Mammary epithelial cell (primary cell): ENCODE measurements at places on chromosomes 13 and 19. TPM values are rescaled to one million over a fixed set of nuclear protein-coding genes. Genes with fewer than 3 reads are reported as not detected.

GRCh38 chr19:55405638-55406037 is 1.9 kb downstream of the UBE2S start:
- DNase-seq = no peak

GRCh38 chr13:53050151-53050550 is 21.5 kb downstream of the OLFM4 start:
- no peak for DNase-seq

- peak; percentile 88 for DNase-seq
Observed at GRCh38 chr13:79485014-79485811, 4.3 kb downstream of the NDFIP2 start.

GRCh38 chr19:15101479-15102082 is 5.6 kb upstream of the SYDE1 start:
- peak; percentile 26 for DNase-seq

DNA sequence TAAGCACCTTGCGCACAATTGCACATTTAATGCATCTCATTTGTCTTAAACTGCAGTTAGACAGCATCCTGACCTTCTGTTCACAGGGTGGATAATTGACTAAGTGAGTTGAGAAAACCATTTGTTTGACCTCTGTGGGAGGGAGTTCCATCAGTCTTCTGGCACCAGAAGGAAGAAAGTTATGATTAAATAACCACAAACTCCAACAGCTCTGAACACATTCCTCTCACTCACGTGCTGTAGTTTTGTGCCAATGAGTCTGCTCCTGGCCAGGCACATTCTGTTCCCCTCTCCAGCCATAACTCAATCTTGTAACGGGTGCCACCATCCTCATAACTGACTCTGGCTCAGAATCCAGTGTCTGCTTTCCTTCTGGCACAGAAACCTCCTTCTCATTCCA is 817.2 kb downstream of the SLITRK1 start:
- DNase-seq = peak; percentile 45

DNA sequence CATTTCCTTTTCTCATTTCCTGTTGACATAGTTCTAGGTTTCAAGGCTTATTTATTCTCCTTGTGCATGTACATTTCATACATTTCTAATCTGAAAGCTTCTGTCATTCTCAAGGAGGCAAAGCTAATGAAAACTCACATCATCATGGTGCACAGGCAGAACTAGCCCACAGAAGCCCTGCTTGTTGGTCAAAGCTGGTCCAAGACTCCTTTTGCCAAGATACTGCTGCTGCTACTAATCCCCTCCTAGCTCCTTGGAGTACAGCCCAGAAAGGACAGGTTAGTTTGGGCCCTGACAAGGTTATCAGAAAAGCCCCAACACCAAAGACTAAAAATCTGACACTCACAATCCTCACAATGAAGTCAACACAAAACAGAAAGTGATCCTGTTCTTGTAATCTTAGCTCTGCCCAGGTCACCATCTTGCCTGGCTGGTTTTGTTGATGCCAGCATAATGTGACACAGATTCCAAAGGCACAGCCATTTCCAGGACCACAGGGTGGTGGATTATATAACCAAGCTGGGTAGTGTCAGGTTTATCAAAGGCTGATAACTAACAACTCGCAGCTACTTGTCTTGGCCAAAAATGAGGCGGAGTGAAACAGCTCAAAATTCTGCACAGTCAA is 417.4 kb downstream of the NDFIP2 start:
- DNase-seq = no peak

- DNase-seq = peak; percentile 77
Observed at GRCh38 chr13:41216160-41216559, 21.8 kb upstream of the KBTBD7 start.

DNA sequence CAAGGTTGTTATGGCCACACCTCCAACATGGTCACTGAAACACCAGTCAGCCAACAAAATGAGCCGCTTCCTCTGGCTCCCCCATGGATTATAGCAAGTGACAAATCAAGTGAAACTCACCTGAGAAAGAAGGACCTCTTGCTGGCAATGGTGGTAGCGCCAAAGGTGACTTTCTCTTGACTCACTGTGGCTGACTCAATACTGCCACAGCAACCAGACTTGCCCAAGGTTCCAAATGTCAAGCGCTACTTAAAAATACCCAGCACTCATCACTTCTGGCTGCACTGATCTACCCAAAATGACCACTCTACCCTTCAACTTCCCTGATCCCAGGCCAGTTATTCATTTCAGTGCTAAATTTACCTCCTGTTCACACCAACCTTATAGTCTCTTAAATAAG is 495.5 kb downstream of the FOXO1 start:
- DNase-seq = peak; percentile 88

DNA sequence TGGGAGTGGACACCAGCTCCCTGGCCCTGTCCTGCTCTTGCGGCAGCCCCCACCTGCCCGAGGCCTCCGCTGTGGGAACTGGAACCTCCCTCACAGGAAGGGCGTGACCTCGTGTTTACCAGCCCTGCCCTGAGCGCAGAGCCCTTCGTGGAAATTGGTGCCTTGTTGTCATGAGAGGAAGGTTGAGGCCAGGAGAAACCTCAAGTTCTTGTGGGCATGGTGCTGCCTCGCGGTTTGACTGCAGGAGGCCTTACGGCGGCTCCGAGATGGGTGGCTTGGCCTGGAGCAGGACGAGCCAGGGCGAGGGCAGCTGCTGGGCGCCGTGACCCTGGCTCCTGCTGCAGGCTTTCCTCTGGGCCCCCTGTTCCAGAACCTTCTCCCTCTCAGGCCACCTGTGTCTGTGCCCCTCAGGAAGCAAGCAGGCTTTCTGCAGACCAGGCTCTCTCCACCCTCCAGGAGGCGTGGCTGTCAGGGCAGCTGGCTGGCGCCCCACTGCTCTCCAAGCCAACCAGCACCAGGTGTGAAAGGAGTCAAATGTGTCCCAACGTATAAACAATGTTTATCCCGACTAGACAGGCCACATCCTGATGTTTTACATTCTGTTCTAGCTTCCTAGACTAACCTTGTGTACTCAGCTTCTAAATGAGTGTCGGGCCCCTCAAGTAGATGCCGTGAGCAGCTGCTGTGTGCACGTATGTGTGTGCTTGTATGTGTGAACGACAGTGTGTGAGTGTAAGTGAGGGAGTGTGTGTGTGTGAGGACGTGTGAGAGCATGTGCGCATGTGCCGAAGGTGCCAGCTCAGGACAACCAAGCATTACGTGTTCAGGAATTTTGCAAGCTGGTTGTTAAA is 10.4 kb upstream of the RASA3 start:
- no peak for DNase-seq

DNA sequence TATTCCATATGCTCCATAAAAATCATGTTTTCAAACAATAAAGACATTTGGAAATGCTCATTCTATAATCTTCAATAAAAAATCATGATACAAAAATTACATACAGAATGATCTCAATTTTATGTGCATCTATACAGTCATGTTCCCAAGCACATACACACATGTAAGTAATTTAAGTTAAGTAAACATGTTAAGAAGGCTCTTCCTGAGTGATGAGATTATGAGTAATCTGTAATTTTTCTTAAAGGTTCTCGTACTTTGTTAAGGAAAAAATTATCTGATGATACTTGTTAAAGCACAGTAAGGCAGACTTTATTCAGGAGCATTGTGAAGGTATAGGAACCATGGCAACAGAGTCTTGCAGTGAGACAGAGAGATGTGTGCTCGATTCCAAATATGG is 30.0 kb upstream of the DLEU7 start:
- DNase-seq = no peak

- no peak for DNase-seq
Observed at GRCh38 chr19:7914099-7914498, 531 bp upstream of the TGFBR3L start.

GRCh38 chr19:5023128-5023571 is 54.2 kb downstream of the KDM4B start:
- no peak for DNase-seq

- DNase-seq = no peak
Observed at GRCh38 chr19:23002690-23003422, at the start of gene ZNF728. ZNF728 (minus strand) TSS chr19:23003176; CDS start chr19:23003030, 146 bp downstream.

DNA sequence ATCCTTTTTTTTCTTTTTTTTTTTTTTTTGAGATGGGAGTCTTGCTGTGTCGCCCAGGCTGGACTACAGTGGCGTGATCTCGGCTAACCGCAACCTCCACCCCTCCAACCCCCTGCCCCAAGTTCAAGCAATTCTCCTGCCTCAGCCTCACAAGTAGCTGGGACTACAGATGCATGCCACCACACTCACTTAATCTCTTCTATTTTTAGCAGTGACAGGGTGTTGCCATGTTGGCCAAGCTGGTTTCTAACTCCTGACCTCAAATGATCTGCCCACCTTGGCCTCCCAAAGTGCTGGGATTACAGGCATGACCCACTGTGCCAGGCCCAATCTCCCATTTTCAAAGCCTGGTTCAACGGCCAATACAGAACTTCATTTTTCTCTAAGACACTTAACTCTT is 9.1 kb downstream of the FOXO1 start:
- no peak for DNase-seq

- no peak for DNase-seq
Observed at GRCh38 chr13:109719962-109720646, 66.3 kb downstream of the IRS2 start.

- no peak for DNase-seq
Observed at GRCh38 chr19:7917267-7918061, 2.7 kb upstream of the SNAPC2 start.

DNA sequence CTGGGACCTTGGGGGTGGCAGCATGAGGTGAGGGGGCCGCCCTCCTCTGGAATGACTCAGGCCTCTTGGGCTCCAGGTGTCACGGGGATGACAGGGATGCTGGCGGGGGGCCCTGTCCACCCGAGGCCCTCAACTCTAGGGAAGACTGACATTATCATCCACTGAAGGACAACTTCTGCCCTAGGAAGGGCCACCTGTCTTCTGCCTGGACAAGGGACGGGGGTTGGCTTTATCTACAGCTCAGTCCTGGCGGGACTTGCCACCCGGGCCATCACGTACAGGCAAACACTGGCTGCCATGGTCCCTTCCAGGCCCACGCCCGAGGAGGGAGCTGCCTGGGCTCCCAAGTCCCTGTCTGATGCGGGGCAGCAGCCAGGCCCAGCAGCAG is 130.7 kb downstream of the STK24 start:
- DNase-seq = no peak

GRCh38 chr13:55091172-55091571 is 2049.5 kb upstream of the PRR20A start:
- DNase-seq = no peak

DNA sequence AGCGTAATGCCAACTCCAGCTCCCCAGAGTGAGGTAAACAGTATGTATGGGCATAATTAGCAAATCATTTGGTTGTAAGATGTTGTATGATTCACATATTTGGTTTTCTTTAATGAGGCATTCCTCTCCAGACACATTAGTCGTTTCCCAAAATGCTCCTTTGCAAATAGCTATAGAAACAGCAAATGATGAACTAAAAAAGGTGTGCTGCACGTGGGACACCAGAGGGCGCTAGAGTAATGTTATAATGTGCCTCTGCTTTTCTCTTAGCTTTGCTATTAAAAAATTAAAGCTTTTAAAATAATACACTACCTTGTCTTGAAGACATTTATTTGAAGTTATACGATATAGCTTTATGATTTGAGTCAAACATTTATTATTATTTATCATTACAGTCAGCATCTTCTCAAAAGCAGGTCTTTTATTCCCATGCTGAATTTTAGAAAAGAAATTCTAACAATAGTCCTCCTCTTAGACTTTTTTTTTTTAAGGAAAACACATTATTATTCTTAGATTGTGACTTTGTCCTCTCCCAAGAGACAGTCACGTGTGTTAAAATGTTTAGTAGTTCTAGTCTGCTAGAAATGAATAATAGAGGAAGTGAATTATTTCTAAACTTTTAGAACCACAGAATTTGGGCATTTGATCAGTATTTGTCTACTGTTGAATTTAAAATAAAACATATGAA is 121.6 kb upstream of the FRY start:
- peak; percentile 37 for DNase-seq

DNA sequence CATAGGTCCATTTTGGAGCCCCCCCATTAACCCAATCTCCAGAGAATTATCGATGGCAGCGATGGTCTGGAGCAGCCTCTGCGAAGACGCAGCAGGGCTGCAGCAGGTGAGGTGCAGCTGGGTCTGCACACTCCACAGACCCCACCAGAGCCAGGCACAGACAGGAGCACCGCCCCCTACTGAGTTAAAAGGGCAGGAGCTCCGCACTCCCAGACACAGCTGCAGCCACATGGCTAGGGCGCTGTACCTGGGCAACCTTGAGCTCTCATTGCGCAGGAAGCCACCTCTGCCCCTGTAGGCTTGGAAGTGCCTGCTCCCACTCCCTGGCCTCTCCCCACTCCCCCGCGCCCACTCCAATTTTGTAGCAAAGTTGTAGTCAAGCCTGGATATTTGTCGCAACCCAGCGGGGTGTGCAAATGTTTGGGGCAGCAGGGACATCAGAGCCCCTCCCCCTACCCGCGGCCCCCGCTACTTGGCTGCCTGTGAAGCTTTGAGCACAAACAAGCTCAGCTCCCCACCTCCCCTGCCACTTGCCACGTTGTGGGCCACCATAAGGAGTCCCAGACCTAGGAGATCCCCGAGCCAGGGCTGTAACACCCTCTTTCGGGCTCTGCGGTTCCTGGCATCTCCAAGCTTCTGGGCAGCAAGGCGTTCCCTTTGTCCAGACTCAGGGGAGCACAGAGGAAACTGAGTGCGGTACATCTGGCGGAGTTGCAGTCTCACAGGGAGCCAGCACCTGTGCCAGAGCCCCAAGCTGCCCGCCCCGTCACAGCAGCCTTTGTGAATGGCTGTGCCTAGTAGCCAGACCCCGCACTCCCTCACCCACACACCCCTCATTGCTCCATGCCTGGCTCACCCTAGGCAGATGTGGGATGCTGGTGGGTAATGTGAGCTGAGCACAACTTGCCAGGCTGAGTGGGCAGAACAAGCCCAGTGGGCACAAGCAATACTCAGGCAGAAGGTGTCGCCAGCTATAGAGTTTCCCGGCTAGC is 949.7 kb upstream of the SLITRK1 start:
- DNase-seq = no peak

DNA sequence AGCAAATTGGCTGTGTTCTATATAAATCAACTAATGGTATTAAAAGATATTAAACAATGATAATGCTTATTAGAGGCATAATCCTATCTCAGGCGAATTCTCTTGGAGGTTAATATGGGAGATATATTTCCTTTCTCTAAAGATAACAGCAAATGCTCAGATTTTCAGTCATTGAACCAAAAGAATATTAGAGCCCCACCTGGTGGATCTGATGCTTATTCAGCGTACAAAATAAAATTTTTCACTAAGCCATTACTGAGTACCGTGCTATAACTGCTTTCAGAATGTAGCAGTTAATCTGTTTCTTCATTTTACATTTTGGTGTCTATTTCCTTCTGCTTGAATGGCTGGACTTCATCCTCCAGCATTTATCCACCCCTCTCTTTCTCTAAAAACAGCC is 143.3 kb upstream of the IPO5 start:
- DNase-seq = no peak

SYCN gene
- total RNA-seq = not detected

PGLYRP1 gene
- not detected in 2 replicates for total RNA-seq

ZNF724 gene
- total RNA-seq = 3.8 and 10.3 TPM in 2 replicates

UHRF1 gene
- 10.2 TPM for total RNA-seq

RHPN2 gene
- 7.0 and 7.3 TPM in 2 replicates for total RNA-seq

CYP2F1 gene
- total RNA-seq = not detected in 2 replicates

ZFP28 gene
- total RNA-seq = 8.0 TPM

RELB gene
- 6.2 TPM for total RNA-seq

KIRREL2 gene
- total RNA-seq = not detected in 2 replicates

CRX gene
- total RNA-seq = not detected in 2 replicates

NOSIP gene
- total RNA-seq = 50.7 TPM

SLAIN1 gene
- not detected for total RNA-seq

CYP2A6 gene
- total RNA-seq = not detected in 2 replicates

ZNF667 gene
- total RNA-seq = 8.7 TPM

SHISA7 gene
- not detected for total RNA-seq

RNF113B gene
- not detected for total RNA-seq

PDX1 gene
- total RNA-seq = not detected in 2 replicates

DCLK1 gene
- total RNA-seq = 0.19 and 0.21 TPM in 2 replicates

MPV17L2 gene
- total RNA-seq = 18.2 and 22.5 TPM in 2 replicates

ZNF793 gene
- total RNA-seq = 5.9 and 6.0 TPM in 2 replicates

GPR180 gene
- total RNA-seq = 11.5 TPM
